Brain pericyte (primary cell): ENCODE measurements at places on chromosomes 4 and X.

- no peak for DNase-seq
Observed at GRCh38 chr4:82136161-82136801, 237.5 kb downstream of the HNRNPD start.

DNA sequence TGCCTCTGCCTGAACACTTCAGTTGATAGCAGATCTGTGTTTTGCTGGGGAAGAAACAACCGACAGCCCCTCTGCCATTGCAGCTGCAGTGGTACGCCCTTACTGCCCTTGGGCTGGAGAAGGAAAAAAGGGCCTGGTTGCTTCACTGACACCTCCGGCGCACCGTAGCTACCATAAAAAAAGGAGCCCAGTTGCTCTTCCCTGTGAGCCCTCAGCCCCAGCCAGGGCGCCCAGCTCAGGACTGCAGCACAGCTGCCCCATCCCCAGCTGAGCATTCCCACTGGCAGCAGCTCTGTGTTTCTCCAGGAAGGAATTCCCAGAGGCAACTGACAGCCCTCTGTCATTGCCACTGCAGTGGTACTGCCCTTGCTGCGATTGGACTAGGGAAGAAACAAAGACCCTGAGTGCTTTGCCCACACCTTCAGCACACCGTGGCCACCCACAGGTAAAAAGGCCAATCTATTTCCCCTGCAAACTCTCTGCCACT is 142.7 kb downstream of the DKK2 start:
- no peak for DNase-seq

GRCh38 chr4:8831221-8832112 is 40.2 kb downstream of the HMX1 start:
- DNase-seq = no peak

DNA sequence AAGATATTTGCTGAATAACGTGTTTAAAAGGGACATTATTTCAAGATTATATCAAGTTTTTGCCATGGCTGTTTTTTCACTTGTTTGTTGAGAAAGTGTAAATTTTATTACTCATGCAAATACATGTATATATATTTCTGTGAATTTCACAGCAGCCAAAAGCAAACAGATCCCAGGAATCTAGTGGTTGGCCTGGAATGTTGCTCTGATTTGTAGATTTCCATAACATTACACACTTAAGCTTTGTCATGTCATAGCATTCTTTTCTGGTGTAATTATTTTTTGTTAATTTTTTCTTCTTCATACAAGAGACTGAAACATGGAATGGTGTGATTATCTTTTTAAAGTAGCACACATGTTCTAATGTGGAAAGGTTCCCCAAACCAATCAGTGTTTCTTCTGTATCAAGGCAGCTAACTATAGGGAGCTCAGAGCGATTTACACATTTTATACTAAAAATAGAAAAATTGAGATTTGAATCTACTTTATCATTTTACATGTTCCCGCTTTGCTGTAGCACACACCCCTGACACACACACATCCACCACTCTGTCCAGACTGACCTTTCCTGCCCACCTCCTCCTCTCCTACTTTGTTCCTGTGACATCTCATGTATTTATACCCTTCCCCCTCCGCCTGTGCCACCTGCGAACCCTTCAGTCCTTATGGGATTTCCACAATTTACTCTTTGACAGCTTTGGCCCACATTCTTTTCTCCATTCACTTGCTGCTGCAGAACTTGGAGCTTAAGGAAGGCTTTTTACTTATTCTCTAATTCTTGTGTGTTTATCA is 20.3 kb downstream of the RUFY3 start:
- no peak for DNase-seq

GRCh38 chrX:79412972-79413371 is 45.8 kb upstream of the ITM2A start:
- DNase-seq = no peak

- no peak for DNase-seq
Observed at GRCh38 chr4:107742196-107742595, 22.2 kb upstream of the PAPSS1 start.

- DNase-seq = no peak
Observed at GRCh38 chr4:86892636-86892960, 376 bp upstream of the C4orf36 start.

GRCh38 chr4:83075311-83076095 is 39.0 kb downstream of the PLAC8 start:
- DNase-seq = no peak

GRCh38 chr4:2878346-2878745 is 34.7 kb downstream of the ADD1 start:
- no peak for DNase-seq

GRCh38 chr4:141635736-141636081 is 674 bp upstream of the IL15 start:
- DNase-seq = no peak

DNA sequence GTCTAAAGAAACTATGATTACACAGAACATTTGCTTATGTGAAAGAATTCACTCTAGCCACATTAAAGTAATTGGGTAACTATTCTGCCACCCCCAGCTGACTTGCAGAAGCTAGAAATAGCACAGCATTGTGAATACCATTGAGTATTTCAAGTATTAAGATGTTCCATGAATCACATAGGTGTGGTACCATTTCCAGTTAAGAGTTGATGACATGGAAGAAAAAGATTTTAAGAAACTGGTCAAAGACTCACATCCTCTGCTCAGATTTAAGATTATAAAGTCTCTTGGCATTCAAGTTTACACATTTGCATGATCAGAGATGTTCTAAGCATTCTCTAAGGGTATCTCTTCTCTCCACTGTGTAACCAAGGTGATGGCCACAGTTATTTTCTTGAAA is 287.5 kb downstream of the CAMK2D start:
- no peak for DNase-seq

DNA sequence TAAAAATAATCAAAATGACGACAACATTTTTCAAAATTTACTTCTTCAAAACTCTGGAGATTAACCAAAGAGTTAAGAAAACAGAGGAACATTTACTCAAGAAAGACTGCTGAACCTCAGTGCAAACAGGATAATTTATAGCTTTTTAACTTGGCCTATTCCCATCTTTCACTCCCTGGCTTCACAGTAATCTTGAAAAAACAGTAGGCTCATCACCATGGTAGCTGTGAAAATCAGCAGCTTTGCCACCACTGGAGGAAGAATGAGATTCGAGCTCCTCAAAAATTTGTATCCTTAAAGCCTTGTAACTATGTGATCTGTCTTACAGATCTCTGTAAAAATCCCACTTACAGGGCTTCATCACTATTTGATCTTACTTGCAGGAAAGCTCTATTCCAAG is 447.7 kb upstream of the CTSO start:
- no peak for DNase-seq

- DNase-seq = no peak
Observed at GRCh38 chrX:150486011-150486410, 82.4 kb upstream of the MTM1 start.

- no peak for DNase-seq
Observed at GRCh38 chrX:20989361-20989760, 384.9 kb upstream of the CNKSR2 start.

- DNase-seq = no peak
Observed at GRCh38 chr4:121377076-121377475, 3.7 kb downstream of the QRFPR start.

DNA sequence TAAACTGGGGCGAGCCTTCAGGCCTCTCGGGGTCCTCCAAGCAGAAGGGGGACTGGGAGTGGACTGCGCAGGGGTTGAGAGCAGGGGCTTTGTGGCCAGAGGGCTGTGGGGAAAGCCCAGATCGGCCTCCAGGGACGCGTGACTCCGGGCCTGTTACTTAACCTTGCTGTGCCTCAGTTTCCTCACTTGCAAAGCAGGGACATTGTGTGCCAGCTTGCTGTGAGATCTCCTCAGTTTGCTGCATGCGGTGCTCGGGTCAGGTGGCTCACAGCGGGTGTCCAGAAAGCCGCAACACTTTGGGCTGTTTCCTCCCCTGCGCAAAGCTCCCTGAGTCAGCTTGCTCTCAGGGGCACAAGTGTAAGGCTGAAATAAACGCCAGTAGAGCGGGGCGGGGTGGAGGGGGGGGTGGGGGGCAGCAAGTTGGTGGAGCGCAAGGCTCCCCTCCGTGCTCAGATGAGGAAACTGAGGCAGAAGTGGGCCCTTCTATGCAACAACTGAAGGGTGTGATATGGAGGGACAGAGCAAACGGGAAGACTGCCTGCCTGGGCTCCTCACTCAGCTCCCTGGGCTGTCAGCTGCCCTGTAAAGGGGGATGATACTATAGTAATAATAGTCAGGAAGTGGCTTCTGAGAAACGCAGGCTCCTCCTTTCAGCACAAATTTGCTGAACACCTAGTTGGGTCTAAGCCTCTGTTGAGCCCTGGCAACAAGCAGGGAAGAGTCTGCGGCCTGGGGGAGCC is 101.0 kb downstream of the HMX1 start:
- no peak for DNase-seq

DNA sequence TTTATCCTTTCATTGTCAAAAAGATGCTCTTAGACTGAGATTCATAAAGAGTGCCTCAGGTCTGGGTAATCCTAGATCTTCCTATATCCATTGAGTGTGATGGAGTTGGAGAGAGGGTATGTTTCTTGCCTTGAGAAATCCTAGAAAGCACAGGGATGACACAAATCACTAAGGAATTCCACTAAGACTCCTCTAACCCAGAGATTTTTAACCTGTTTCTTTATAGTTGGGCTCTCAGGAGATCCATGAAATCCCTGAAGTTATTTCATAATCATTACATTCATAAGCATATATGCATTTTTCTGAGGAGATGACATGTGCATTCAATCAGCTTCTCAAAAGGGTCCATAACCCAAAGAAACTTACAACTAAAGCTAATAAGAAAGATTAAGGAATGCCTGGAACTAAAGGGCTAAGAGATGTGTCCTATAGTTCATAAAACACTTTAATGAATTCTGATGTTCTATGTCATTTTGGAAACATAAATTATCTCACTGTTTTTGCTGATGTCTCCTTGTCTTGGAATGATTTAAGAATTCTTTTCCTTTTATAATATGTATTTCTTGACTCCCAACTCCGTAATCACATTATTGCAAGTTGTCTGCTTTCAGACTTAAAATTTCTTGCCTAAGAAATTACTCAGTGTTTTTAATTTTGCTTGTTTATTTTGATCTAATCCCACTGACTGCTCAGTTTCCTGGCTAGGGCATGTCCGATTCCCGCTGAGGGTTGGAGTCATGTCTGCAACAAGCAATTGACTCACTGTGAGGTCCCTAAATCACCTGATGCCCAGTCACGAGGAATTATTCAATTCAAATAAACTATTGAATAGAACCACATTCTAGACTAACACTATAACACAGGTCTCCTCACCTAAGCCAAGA is 2.8 kb upstream of the AMTN start:
- DNase-seq = no peak

GRCh38 chr4:7155590-7156071 is 36.7 kb upstream of the SORCS2 start:
- DNase-seq = no peak

GRCh38 chr4:172073590-172073989 is 260.4 kb downstream of the GALNTL6 start:
- no peak for DNase-seq

GRCh38 chr4:108171339-108172230 is 2.9 kb upstream of the LEF1 start:
- DNase-seq = no peak

GRCh38 chr4:54496412-54496811 is 161.3 kb upstream of the KIT start:
- DNase-seq = no peak

DNA sequence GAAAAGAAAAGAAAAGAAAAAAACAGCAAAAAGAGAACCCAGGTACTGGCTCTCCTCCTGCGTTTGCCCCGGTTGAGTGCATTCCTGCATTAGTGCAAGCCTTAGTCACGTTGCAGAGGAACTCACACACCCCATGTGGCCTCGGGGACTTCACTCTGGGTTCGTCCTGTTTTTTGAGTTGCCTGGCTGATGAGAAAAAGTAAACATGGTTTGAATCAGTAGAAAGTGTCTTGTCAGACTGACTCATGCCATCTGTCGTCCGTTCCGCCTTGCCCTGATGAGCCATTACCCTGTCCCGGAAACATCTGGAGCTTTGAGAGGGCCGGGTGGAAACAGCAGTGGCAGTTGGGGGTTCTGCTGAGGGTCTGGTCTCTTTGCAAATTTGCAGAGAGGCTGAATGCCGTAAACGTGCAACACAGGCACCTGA is 16.3 kb downstream of the CD99 start:
- DNase-seq = peak; percentile 57

DNA sequence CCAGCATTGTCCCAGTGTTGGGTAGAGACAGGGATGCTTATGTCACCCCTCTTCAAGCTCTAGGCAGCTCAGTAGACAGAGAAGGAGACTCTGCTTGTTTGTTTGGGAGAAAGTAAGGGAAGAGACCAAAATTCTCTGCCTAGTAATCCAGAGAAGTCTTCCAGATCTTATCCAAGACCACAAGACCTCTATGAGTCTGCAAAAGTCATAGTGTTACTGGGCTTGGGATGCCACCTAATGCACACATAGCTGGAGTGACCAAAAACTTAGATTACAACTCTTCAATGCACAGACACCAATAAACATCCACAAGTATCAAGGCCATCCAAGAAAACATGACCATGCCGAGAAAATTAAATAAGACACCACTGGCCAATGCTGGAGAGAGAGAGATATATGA is 205.5 kb downstream of the UNC5C start:
- DNase-seq = no peak

- DNase-seq = no peak
Observed at GRCh38 chrX:46597771-46598170, 24.2 kb downstream of the CHST7 start.

- no peak for DNase-seq
Observed at GRCh38 chr4:113437129-113437528, 324.4 kb downstream of the CAMK2D start.

DNA sequence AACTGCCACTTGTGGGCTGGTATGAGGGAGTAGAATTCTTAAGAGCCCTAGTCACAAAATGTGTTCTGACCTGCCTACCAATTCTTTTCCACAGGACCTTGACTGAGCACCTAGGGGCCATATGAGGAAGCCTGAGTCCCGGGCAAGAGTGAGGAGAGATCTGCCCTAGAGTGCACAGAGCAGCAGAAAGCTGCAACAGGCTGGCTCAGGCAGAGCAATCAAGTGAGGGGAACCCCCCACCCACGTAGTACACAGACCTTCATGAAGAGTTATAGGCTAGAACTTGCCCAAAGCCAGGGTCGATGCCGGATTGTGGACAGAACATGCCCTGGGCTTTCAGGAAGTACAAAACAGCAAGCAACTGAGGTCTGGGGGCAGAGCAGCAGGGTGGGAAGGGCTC is 117.0 kb downstream of the SPOCK3 start:
- DNase-seq = no peak

DNA sequence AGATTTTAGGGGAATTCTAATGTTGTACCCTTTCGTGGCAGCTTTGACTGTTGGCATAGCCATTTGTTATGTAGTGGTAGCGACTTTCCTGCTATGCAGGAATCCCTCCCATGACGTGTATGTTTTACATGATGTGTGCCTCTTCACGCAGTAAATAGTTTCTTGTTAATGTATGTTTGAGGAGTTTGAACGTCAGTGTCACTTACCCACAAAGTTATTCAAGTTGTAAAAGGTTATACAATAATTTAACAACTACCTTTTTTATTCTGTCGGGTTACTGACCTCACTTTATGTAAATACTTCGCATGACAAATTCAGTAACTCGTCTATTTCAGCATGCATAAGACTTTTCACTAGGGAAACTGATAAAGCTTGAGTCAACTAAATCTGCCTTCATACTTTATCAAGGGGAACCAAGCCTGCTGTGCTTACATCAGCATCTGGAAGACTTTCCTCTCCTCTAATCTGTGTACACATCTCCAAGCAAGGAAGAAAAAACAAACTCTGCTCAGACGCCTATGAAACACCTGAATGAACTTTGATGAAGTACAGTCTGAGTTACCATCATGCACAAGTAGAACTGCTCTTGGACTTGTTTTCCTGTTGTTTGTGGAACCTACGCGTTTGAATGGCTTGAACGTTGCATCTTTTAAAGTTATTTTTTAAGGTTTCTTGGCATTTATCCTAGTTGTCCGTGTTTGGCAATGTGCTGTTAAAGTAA is 61.2 kb downstream of the SLC9A6 start:
- no peak for DNase-seq
